KG1 (cell line): ENCODE measurements at places on chromosomes 6 and 20.

GRCh38 chr6:14058029-14058695 is 59.4 kb upstream of the CD83 start:
- DNase-seq, result no peak

DNA sequence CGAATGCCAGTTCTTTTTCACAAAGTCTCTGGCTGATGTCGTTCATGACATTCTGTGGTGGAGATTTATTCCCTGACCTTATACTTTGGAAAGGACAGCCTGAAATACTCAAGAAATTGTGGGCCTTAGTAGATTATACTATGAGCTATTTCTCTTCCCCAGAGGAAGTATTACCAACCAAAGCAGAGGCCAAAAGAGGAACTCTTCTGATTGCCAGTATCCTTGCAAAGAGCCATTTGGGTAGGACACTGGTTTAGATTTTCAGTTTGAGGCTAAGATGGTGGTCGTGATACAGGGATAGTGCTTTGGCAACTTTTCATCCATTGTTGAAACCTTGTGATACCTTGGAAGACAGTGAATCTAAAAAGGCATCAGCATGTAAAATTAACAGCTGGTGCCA is 327.3 kb downstream of the HACE1 start:
- DNase-seq, result no peak

- DNase-seq, result no peak
These were observed 179.7 kb upstream of the GJE1 start for GRCh38 chr6:141953072-141953471.

GRCh38 chr20:48723308-48724264 is 104.2 kb downstream of the PREX1 start:
- DNase-seq, result no peak

DNA sequence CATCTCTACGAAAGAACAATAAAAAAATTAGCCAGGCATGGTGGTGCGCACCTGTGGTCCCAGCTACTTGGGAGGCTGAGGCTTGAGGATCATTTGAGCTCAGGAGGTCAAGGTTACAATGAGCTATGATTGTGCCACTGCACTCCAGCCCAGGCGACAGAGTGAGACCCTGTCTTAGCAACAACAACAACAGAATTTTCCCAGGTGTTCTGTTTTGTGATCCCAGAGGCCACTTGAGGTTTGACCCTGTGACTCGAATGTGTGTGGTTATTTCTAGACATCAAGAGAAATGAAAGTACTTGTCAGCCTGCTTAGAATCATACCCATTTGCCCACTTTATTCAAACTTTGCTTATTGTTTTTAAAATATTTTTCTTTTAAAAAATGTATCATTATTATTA is 117.6 kb upstream of the CLDN20 start:
- DNase-seq, result no peak

GRCh38 chr20:11338496-11339306 is 579.0 kb upstream of the BTBD3 start:
- no peak for DNase-seq

DNA sequence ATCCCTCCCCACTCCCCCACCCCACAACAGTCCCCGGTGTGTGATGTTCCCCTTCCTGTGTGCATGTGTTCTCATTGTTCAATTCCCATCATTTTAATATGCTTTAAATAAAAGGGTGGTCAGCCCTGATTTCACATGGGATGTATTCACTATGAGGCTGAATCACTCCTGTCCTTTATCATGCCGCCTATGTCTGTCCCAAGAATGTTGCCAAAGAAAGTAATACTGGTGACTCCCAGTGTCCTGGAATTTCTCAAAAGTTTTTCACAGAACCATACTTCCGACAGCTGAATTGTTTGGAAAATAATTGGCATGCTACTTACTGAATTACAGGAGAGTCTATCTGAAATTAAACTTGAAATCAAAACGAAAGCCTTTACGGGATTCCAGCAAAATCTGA is 217.7 kb downstream of the HAO1 start:
- DNase-seq, result no peak

- DNase-seq, result no peak
These were observed 14.2 kb upstream of the HLA-DRB1 start for GRCh38 chr6:32603888-32604287.

DNA sequence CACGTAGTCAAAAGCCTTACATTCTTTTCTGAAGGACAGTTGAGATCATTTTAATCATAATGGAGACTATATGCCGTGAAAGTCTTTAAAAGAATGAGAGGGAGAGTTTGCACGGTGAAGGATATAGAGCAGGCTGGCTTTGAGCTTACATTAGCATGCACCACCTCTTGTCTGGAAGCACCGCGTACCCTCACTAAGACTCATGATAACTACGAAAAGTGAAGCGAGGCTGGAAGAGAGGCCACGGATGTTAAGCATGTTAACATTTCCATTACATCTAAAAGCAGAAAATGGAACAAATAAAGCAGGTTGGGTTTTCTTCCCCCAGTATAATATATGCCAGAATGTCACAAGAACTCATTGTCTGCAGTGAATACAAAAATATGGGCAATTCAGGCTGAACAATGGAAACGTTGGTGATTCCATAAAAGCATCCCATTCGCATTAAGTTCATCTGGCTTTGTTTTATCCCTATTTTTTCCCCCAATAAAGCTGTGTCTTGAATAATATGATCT is 40.6 kb upstream of the NKX2-2 start:
- DNase-seq, result no peak

- no peak for DNase-seq
These were observed 80.5 kb downstream of the SMPDL3A start for GRCh38 chr6:122869437-122870024.

- peak; percentile 65 for DNase-seq
These were observed 58.5 kb upstream of the CEP85L start for GRCh38 chr6:118709859-118710350.

GRCh38 chr6:88380618-88381288 is 214.6 kb upstream of the CNR1 start:
- no peak for DNase-seq

DNA sequence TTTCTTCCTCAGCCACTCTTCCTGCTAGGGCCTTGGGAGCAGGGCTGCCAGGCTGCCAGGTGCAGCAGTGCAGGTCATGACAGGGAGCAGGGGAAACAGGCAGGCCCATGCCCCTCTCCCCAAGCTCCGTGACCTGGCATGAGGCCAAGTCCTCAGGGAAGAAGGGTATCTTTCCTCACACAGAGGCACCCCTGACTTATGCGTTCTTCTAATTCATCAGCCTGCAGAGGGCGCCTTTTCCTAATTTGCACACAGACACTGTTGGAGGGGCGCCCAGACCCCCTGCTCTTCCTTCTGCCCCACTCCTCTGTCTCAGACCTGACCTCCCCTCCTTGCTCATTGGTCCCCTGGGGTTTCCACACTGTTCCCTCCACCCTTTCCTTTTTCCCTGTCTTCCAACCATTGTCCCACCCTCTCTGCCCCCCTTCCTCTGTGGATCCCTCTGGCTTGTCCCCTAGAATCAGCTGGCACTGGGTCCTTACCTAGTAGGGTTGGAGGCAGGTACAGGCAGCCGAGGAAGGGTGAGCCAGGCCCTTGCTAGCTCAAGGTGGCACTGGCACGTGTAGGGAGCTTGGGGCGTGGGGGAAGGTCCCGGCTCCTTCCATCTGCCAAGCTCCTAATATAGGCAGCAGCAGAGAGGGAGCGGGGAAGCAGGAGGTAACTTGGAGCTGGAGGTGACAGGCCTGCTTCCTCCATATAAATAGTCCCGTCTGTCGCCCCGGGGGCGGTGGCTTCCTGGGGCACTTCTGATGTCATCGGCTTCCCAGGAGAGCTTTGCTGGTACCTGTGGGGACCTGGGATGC is 154.9 kb upstream of the MLN start:
- no peak for DNase-seq

- no peak for DNase-seq
These were observed 32.2 kb upstream of the ERVFRD-1 start for GRCh38 chr6:11143394-11144371.

DNA sequence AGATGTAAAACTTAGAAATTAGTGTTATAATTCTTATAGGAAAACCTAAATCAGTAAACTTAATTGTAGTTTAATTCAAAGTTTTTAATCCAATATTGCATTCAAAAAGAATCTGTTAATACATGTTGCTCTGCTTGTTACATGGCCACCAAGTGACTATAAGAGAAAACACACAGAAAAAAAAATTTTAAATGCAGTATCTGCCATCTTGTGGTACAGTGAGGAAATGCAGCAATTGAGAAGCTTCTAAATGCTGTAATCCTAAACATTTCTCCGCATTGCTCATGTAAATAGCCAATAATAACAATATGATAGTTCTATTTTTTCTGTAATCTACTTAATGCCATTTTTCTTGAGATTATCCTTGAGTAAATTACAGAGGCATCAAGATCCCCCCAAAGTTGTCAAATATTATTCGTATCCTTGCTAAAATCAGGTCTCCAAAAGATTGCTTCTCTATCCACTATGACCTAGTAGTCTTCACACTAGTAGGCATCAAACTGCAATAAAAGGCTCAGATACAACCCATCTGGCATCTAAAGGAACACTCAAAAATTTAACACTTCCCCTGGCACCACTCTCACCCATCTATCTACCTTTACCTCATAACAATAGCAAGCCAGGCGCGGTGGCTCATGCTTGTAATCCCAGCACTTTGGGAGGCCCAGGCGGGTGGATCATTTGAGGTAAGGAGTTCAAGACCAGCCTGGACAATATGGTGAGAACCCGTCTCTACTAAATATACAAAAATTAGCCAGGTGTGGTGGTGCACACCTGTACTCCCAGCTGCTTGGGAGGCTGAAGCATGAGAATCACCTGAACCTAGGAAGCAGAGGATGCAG is 34.6 kb downstream of the HDAC2 start:
- DNase-seq, result peak; percentile 21

GRCh38 chr6:32982702-32983492 is 14.5 kb downstream of the BRD2 start:
- DNase-seq, result no peak

GRCh38 chr6:142523515-142524375 is 221.9 kb downstream of the ADGRG6 start:
- DNase-seq, result no peak

DNA sequence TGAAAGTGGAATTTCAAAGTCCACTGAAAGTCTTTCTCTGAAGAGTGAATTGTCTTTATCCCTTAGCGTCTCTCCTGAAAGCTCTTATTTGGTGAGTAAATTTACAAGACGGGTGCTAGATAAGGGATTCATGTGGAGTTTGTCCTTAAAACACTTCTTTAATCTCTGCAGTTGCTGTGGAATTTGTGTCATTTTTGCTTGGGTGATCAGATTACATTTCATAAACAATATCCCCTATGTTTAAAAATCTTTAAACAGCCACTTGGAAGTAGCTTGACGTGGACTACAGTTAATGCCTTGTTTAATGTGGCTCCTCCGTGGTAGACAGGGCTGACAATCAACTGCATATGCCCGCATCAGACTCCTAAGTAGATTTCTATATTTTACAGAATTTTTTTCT is 175.4 kb upstream of the ZNF217 start:
- DNase-seq, result no peak

DNA sequence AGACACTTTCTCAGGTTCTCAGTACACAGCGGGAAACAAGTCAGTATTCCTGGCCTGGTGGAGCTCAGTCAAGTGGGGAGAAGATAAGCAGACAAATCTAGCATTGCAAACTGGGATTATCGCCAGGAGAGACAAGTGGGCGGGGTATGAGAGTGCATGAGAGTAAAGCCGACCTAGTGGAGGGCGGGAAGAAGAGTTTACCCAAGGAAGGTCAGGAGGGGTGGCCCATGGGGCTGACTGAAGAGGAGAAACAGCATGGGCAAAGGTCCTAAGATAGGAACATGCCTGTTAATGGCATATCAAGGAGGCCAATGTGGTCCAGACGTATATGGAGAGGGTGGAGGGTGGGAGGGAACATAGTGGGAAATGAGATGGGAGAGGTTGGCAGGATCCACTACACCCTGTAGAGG is 12.4 kb upstream of the CSNK2A1 start:
- DNase-seq, result no peak

DNA sequence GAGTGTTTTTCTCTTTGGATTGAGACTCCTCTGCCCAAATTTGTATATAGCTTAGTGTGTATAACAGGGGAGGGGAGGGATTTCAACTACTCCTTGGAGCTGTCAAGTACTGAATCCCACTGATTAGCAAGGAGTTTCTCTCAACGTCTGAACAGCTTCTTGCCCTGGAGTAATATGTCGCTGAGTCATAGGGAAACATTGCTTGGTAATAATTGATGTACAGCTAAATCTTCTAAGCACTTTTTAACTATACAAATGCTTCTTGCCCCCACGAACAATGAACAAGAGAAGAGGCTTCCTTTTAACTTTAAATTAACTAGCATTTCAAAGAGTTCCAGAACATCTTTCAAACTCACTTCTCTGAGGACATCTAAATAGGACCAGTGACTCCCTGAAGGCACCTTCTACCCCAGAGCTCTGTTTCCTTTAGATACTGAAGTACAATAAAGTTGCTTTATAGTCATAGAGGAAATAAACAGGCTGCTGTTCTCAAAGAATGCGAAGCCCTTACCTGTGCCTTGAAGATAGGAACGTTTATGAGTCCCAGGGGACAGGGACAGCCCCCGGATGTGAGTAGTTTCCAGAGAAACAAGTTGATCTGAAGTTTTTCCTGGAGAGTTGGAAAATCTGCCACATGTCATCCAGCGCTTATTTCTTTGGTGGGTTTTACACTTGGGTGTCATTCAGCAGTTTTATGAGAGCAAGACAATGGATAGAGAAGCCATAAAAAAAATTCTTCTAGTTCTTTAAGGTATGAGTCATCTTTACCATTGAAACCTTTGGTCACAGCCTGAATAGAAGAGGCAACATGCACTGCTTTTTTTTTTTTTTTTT is 462.5 kb upstream of the BTBD3 start:
- no peak for DNase-seq

DNA sequence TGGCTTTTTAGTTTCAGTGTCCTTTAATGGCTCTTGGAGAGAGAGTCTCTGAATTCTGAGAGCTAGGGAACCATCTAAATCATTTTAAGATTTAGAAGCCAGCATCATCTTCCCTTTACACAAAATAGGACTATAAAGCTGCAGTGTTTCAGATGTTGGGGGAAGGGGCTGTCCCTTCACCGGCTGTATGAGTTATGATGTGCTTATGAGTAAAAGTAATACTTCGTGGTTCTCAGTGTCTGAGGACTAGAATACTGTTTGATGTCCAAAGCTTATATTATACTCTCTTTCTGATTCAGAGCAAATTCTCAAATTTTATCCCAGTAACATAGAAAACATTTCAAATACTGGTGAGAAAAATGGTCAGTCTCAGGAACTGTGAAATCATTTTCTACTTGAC is 63.5 kb upstream of the FAM8A1 start:
- no peak for DNase-seq

DNA sequence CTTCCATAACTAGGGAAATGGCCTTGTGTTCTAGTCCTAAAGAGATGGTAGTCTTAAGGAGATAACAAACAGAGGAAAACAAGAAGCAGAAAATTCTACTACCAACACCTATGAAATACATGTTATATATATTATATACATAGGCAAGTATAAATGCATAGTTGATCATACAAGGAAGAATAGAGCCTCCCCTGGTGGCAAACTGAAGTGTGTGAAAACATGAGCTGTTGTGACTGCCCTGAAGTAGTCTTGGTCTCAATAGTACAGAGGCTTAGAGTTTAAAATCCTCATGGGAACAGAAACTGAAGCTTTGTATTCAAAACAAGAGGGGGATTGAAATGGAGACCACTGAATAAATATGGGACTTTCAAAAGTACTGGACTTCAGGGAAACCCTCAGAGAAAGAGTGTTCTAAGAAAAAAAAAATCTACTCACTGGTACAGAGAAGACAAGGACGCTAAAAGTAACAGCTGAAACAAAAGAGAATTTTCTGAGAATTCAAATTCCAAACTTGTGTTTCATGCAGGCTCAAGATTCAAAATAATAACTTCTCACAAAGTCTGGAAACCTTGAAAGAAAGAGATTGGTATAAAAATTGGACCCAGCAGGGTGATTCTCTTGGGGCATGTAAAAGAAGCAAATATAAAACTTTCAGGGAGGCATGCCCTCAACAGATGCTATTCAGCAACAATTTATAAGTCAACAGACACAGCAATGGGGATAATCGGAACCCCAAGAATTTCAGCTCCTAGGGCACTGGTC is 59.7 kb upstream of the SAMD3 start:
- DNase-seq, result no peak
